ENCODE measurements at places on chromosomes 5 and 9.
A peak's percentile ranks its signal among the peaks of the same experiment; 100 is the strongest.

DNA sequence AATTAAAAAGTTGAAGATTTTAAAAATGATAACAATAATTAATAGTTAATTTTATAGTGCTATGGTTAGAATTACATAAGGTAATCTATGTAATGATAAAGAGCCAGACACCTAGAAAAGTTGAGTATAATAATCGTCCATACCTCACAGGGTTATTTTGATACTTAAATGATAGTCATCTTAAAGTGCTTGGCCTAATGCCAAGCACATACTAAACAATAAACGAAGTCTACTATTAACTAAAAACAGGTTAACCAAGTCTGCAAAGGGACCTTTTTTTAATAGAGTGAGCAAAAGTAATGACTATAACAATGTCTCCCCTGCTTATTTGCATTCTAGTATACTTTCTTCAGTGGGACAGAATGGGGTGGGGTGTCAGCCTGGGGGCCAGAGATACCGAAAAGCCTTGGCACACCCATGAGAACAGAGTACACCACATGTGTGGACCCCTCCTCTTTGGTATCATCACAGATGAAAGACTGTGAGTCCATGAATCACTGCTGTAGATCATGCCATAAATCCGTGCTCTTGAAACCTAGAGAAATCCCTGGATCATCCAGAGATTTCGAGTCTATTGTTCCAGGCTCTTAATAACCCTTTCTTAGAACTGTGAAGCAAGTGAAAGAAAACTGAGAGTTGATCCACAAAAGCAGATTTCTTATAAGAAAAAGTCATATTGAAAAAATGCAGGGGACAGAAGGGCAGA is 249.5 kb downstream of the PRELID2 start:
- no peak for DNase-seq

- no peak for DNase-seq
Measured at GRCh38 chr9:80842389-80842788, 847.0 kb downstream of the TLE1 start.

GRCh38 chr5:125085797-125086505 is 339.5 kb upstream of the ZNF608 start:
- DNase-seq, result no peak

- DNase-seq, result no peak
Measured at GRCh38 chr9:5586391-5586802, 42.5 kb upstream of the RIC1 start.

DNA sequence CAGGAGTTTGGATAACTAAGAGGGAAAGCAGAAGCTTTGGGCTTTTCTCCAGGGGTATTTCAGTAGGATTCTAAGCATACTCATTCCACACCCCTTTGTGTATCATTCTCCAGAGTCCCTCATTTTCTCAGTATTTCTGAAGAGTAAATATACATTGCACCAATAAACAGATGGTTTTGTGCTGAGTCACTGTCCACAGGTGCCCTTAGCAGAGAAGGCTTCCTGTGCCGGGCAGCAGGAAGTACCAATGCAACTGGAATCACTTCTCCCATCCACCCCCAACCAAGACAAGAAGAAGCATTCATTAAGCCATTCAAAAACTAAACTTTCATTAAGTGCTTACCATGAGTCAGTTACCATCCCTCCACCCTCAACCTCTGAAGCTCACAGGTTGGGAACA is 3.6 kb upstream of the CCNJL start:
- DNase-seq, result peak; percentile 5

Data from A673 (cell line).